ENCODE measurements at places on chromosomes 5 and 9.

- DNase-seq, result no peak
Measured at GRCh38 chr9:123370108-123370507, 14.1 kb downstream of the CRB2 start.

DNA sequence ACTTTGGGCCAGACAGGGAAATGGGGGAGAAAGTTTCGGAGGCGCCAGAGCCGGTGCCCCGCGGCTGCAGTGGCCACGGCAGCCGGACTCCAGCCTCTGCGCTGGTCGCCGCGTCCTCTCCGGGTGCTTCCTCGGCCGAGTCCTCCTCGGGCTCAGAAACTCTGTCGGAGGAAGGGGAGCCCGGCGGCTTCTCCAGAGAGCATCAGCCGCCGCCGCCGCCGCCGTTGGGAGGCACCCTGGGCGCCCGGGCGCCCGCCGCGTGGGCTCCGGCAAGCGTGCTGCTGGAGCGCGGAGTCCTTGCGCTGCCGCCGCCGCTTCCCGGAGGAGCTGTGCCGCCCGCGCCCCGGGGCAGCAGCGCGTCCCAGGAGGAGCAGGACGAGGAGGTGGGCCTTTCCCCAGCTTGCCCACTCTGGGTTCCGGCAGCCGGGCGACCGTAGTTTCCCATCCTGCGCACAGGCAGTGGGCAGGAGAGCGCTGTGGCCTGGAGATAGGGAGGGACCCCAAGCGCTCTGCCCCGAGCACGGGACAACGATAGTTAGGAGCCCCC is 516 bp downstream of the MAST4 start:
- peak; percentile 15 for DNase-seq

DNA sequence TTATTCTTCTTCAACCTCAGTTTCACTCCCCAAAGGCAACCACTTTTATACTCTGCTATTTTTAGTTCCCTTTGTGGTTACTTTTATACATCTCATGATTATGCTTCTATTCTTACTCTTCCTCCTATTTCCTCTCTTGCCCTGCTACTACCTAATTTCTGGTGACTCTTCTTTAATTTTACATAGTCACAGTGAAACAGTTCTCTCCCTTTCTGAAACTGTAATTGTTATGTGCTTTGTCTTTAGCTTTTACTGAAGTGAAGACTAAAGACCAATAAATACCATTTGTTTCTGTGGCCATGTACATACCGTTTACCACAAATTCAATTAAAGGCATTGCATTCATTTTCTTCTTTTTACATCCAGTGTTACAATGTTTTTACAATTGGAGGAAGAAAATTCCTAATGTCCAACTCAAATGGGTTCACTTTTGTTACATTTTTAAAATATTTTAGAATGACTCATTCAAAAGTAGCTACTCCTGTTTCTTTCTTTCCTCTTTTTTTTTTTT is 410.6 kb downstream of the PSAT1 start:
- DNase-seq, result no peak

- no peak for DNase-seq
Measured at GRCh38 chr9:134843740-134844139, 36.9 kb upstream of the FCN2 start.

GRCh38 chr9:89655990-89656657 is 51.3 kb downstream of the GADD45G start:
- DNase-seq, result no peak

- no peak for DNase-seq
Measured at GRCh38 chr5:2633992-2634391, 117.5 kb downstream of the IRX2 start.

DNA sequence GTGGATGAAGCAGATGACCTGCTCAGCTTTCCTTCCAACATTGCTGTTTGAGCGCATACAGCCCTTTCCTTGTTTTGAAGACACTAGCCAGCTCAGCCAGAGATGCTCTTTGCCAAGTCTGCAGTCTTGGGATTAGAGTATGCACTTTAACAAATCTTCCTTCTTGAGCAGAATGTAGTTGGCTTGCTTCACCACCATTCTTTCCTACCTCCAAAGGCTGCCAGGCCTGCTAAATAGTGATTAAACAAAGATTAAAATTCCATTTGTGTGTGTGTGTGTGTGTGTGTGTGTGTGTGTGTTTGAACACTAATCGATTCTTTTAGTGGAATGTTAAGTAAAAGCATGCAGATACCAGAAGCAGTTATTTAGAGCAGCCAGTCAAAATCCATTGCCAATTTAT is 97.6 kb downstream of the GALNT10 start:
- DNase-seq, result peak; percentile 31

GRCh38 chr5:14039576-14039975 is 95.1 kb upstream of the DNAH5 start:
- DNase-seq, result peak; percentile 24

Data from Calu3 (cell line).